Heart right ventricle (tissue), 16 donors: ENCODE measurements at places on chromosomes 4 and X.

DNA sequence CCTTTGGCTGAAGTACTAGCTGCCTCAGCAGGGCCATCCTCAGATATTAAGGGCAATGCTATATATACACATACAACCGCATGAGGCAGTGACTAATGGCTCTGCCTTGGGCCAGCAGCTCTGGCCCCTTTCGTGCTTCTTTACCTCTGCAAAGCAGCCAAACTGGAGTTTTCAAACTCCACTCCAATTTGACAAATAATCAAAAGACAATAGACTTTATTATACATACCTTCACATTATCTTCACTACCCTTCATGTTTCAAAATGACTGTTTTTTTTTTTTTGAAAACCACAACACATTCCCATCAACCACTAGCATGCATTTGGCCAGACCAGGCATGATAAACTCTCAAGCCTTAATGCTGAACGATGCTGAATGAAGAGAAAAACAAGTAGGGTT, 187.7 kb downstream of the ENOX2 start:
- no peak for DNase-seq

DNA sequence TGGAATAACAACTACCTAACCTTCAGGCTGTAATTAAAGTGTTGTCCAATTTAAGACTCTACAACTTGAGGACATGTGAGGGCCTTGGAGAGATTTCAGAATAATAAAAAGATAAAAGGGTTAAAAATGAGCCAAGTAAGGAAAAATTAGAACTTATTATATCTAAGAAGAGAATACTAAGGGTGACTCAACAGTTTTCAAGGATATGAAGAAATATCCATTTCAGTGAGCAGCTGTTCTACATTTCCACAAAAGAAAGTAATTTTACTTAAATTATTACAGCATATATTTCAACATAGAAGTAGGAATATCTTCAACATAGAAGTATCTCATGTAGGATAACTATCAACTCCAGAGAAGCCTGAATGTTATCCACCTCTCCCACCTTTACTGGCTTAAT, 11.3 kb downstream of the SNX12 start:
- DNase-seq = no peak

GRCh38 chrX:153763989-153764755, at the start of gene PLXNB3:
PLXNB3 (plus strand) TSS chrX:153764249; CDS start chrX:153765536, 1,287 bp downstream.
- DNase-seq = peak; percentile 62

DNA sequence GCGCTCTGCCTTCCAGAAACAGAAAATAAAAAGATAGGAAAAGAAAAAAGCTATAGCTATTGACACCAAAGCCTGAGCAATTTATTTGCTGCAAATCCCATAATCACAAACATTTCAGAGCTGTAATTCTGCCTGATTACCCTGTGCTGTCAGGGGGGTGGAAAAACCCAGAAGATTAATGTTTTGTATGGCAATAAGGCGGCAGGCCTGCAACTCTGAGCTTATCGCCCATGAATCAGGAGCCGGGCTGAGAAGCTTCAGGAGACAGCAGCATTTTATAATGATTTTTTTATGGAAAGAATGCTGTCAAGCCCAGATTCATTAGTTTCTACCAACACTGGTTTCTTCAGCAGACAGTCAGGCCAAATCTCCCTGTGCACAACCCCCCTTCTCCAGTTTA, 82.6 kb upstream of the TMEM164 start:
- no peak for DNase-seq

- DNase-seq = no peak
These were observed 27.0 kb downstream of the MAGEE1 start for GRCh38 chrX:76454456-76454927.

DNA sequence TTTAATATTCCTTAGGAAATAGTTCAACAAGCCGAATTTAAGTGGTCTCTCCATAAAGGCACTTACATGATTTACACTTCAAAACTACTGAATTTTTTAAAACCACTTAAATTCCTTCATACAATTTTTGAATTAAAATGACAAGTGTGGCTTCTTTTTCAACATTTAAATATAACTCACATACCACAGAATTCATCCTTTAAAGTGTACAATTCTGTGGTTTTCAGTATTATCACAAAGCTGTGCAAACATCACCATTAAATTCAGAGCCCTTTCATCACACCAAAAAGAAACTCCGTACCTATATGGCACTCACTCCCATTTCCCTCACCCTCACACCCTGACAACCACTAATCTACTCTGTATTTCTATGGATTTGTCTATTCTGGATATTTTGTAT, 200.9 kb upstream of the MAB21L2 start:
- DNase-seq = no peak

DNA sequence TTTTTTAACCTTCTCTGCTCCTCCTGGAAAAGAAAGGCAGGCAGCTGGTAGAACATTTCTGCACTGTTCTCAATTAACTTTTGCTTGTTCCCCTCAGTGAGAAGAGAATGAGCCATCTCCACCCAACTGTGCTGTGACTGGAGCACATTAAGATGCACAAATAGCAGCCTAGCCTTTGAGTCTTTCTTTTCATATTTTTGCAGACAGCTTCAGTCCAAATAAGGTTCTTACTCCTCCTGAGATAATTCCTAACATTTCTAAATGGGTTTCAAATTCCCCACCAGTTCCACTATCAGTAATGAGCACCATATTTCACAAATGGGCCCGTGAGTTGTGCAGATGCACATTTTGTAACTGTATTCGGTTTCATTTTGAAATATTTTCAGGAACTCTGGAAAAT, 118.6 kb downstream of the SPCS3 start:
- DNase-seq = no peak

GRCh38 chr4:29540439-29541102, 1179.6 kb upstream of the PCDH7 start:
- no peak for DNase-seq

GRCh38 chr4:138967313-138967712, 48.3 kb upstream of the NOCT start:
- no peak for DNase-seq

DNA sequence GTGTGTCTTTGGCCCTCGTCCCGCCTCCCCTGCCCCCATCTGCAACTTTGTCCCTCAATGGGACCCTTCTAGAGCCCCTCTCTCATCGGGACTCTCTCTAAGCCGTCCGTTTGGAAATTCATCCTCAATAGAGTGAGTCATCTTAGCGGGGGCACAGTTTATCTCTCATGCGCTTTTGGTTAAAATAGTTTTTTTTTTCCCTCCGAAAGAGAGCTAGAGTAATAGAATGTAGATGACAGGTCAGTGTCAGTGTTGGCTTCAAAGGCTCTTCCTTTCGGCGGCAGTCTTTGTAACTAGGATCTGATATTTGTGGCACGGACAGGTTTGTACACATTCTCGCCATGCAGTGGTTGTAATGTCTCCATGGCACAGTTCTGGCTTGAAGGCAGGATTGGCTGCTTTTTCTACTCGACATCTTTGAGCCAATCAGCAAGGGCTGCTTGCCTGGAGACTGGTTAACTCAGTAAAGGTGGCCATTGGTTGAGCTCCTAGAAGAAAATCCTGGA, 989 bp downstream of the N4BP2 start:
- DNase-seq = peak; percentile 85

DNA sequence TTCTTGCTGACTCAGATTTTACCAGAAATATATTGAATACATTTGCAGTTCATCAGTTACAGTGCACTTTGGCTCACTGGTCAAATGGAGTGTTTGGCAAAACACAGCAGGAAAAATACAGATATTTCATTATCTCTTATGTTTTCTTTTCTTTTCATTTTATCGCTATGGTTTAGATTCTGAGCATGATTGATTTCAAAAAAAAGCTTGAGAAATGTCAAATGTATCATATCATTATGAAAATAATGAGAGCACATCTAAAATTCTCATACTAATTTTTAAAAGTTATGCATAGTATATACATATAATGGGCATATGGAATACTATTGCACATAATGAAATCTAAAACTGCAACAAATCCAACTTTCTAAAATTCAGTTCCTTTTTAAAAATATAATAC, 593.8 kb upstream of the PCDH7 start:
- no peak for DNase-seq

DNA sequence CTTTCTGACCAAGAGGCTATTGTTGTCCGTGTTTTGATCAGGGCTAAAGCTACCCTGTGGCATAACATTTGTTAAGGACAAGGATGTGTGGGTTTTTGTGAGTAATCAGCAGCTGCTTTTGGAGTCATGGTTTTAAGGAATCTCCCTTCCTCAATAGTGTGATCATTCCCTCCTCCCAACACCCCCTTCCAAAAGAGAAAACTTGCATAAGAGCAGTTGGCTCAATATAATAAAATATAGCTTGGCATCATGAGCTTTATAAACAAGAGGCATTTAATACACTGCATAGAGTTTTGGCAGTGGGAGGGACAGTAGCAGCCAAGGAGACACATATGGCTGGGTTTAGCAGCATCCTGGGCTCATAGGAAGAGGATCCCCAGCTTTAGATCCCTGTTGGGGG, 84.7 kb downstream of the NHS start:
- no peak for DNase-seq

DNA sequence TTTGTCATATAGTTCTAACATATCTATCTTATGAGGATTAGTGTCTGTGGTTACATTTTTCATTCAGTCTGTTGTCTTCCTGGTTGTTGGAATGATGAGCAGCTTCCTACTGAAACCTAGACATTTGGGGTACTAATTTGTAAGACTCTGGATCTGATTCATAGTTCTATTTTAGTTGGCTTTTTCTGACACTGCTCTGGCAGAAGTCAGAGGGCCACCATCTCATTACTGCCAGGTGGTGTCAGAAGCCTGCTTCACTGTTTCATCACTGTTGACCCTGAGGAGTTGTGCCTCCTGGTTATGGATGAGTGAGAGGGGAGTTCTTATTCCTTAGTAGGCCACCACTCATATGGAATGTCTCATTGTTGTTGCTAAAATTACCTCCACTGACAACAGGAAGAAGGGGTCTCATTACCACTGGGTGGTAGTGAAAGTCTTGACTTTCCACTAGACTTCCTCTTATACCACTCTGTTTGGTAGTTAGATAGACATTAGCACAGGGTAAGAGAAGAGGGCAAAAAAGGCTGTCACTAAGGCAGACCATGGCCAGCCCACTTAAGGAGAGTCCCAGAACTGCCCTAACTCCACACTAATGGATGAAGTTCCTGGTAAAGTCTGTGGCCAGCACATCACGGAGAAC, 395.2 kb downstream of the SPOCK3 start:
- DNase-seq = no peak

GRCh38 chrX:118251271-118251670, 94.6 kb upstream of the WDR44 start:
- no peak for DNase-seq

DNA sequence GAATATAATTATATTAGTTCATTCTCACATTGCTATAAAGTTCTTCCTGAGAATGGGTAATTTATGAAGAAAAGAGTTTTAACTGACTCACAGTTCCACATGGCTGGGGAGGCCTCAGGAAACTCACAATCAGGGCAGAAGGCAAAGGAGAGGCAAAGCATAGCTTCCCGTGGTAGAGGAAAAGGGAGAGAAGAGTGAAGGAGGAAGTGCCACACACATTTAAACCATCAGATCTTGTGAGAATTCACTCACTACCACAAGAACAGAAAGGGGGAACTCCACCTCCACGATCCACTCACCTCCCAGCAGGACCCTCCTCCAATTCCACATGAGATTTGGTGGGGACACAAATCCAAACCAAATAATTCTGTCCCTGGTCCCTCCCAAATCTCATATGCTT, 773.4 kb upstream of the INTU start:
- no peak for DNase-seq

GRCh38 chr4:47061435-47061834, 30.1 kb downstream of the GABRB1 start:
- DNase-seq = no peak

DNA sequence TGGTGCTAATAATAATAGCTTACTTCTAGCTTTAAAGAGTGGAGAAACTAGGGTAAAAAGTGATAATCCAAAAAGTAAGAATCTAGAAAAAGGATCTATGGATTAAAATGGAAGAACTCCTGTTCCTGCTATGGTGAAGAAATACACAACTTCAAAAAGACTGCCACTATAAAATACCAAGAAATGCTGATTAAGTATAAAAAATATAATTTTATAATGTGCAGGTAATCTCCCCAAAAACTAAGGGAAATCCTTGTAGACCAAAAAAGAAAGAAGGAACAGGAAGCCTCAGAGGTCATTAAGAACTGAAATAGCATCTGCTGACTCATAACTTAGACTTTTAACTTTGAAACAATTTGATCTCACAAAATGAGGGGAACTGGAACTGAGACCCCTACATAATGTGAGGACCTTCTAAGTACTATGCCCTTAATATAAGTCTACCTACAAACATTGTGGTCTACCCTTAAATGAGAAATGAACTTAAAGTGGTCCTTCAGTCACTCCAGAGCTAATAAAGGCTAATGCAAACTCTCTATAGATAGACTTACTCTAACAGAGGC, 50.6 kb upstream of the SRPX start:
- no peak for DNase-seq

DNA sequence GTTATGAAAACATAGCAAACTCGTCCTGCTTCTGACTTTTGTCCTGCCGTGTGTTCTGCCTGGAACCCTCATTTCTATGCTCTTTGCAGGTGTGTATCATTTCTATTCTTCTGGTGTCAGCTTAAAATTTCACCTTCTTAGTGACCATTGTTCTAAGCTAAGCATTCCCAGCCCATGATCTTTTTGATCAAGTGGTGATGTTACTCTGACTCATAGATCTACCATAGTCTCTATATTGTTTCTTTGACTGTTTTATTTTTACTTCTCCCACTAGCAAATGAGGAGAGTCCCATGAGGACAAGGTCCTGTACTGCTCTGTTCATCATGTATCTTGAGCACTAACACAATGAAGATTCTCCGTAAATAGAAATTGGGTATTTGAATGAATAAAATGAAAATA, 14.1 kb upstream of the CXCL6 start:
- DNase-seq = no peak

- DNase-seq = peak; percentile 56
These were observed 39.0 kb downstream of the CPLX1 start for GRCh38 chr4:786861-787300.

DNA sequence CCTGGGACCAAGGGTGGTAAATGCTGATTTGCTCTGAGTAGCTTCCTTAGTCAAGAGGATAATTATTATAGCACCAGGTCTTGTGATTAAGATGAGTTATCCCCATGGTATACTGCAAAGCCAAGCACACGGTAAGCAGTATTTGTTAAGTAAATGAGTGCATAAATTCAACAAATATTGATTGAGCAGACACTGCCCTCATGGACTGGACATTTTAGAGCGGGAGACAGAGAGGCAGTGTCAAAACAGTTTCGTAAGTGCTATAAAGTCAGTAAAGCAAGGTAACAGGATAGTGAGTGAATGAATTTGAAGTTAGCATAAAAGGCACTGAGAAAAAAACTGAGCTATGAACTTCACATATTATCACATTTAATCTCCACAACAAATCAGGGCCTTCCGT, 13.9 kb downstream of the PHF8 start:
- no peak for DNase-seq

GRCh38 chr4:76990288-76991080, 40.9 kb downstream of the SEPTIN11 start:
- no peak for DNase-seq

- DNase-seq = no peak
These were observed 143.4 kb downstream of the TRIML1 start for GRCh38 chr4:188282471-188283232.

- DNase-seq = no peak
These were observed 66.9 kb upstream of the C4orf50 start for GRCh38 chr4:6085028-6085690.
